Activated CD8-positive, alpha-beta T cell treated with anti-CD3 and anti-CD28 coated beads, Interleukin-2, amount 10 ng/mL, durations not matched to agents 7 days and 5 days (primary cell): ENCODE measurements at places on chromosomes 11 and 22. TPM values are rescaled to one million over a fixed set of nuclear protein-coding genes. Genes with fewer than 3 reads are reported as not detected.

Gene KRTAP5-1
- not detected for total RNA-seq

Gene YPEL4
- 0.13 TPM for total RNA-seq

DNA sequence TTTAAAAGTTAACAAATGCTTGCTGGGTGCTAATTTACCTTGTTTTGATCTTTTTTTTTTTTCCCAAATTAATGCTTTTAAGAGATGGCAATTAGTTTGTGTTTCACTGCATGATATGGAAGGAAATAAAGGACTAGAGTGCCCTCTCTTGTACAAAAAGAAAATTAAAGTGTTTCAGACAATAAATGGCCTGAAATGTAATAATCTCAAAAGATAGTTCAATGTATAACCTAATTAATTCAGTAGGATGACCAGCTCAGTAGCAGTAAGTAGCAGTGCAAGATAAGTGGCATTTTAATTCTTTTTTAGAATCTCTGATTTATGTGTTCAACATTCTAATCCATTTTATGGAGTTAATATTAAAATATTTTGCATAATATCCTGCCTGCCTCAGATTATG lies 39.9 kb upstream of the MYO18B start:
- no peak for DNase-seq

DNA sequence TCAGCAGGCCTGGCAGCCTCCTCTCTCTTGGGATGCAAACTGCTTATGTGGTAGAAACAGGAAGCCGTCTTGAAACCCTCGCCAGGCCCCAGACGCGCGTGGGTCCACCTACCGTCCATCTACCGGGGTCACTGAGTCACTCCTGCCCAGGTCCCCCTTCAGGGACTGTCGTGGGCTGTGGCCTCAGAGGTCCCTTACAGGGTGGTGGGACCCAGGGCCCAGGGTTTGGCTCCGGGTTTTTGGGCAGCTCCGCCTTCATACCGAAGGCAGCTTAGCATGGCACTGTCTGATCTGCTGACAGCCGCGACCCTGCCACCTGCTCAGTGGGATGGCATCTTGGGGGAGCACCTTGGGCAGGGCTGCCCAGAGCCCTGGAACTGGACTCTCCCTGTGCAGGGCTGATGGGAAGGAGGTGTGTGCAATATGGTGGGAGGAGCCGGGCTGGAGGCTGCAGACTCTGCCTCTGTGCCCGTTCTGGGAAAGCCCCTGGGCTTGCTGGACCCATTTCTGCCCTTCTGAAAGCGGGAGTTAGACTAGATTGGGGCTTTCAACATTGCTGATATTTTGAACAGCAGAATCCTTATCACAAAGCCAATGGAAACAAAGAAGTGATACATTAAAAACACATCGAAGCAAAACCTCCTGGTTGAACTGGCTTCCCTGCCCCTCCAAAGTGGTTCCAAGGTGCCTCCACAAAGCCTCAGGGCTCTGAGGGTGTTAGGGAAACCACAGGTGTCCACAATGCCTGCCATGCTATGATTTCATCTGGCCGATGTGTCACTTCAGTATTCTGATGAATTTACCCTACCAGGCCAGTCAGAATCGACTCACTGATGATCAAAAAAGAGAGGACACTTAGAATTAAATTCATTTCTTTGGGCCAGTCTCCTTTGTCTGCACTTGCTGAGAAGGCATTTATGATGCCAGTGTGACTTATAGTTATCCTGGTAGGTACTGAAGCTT lies 316.5 kb downstream of the KIRREL3 start:
- no peak for DNase-seq

DNA sequence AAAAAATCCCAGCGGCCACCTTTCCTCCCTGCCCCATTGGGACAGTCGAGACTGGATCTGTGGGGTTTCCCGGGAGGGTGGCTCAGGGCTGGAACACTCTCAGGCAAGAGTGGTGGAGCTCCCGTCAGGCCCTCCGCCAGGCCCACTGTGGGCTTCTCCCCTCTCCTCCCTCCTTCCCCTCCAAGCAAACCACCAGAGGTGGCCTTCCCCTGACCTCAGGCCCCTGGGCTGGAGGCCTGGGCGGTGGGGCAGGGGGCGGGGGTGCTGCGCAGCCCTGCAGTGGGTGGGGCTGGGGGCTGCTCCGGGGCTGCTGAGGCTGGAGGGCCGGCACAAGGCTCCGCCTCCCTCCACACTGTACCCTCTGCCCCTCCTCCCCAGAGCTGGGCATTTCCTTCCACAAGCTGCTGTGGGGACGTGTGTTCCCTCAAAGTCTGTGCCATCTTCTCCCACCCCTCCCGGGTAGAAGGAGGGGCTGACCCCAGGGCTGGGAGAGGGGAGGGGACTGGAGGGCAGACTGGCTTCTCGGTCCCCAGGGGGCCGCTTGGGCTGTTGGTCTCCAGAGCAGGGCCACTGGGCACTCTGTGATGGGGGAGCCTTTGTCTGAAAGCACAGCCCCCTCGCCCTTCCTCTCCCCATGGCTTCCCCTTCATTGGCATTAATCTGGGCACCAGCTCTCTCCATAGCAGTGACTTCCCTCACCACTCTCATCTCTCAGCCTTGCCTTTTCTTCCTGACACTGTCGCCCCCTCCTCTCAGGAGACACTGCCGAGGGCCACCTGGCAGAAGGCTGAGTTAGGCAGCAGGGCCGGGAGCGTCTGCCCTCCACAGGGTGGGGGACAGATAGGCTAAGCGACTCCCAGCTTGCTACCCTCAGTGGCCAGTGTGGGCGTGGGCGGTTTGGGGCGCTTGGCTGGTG lies 7.1 kb downstream of the RCOR2 start:
- no peak for DNase-seq

DNA sequence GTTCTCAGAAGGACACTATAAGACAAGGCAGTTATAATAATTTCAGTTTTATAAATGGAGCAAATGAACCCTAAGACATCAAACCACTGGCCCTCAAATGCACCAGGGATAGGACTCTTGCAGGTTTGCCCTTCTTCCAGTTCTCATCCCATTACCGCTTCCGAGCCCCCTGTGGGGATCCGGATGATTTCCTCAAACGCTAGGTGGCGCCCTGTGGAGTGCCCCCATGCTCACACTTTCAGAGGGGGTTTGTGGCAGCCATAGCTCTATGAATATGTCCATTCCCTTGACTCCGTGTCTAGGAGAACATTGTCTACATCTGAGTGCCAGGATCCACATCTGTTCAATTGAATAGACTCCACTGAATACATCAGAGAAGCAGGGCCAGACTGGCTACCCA lies 816.3 kb downstream of the NTM start:
- DNase-seq: no peak

DNA sequence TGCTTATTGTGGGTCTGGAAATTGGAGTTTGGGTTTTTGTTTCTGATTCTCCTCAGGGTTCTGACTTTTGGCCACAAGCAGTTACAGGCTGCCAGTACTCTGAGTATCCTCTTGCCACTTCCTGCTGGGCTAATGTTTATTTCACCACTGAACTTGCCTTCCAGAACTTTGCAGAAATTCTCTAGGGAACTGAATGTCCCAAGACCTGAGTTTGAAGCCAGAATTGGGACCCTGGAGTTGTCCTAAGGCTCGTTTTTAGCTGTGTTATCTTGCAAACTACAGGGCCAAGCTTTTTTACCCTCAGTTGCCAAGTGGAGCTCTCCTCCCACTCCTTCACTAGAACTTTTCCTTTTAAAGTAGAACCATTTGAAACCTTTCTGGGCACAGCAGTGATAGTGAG lies 89.9 kb downstream of the FAT3 start:
- no peak for DNase-seq

DNA sequence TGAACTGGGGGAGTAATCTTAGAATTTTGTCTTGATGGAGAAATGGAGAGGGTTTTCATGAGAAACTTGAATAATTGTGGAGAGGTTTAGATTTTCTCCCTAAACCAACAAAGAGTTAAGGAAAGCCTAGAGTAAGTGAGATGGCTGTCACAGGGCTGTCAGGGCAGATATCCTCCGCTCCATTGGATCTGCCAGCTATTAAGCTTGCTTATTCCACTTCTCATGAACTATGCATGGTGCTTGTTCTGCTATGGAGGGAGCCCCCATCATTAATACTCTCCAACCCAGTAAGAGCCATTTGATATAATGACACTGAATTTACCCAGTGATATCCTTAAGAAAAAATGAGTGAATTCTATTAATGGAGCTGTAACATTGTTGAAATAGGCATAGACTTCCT lies 342.8 kb upstream of the MTNR1B start:
- DNase-seq: no peak

DNA sequence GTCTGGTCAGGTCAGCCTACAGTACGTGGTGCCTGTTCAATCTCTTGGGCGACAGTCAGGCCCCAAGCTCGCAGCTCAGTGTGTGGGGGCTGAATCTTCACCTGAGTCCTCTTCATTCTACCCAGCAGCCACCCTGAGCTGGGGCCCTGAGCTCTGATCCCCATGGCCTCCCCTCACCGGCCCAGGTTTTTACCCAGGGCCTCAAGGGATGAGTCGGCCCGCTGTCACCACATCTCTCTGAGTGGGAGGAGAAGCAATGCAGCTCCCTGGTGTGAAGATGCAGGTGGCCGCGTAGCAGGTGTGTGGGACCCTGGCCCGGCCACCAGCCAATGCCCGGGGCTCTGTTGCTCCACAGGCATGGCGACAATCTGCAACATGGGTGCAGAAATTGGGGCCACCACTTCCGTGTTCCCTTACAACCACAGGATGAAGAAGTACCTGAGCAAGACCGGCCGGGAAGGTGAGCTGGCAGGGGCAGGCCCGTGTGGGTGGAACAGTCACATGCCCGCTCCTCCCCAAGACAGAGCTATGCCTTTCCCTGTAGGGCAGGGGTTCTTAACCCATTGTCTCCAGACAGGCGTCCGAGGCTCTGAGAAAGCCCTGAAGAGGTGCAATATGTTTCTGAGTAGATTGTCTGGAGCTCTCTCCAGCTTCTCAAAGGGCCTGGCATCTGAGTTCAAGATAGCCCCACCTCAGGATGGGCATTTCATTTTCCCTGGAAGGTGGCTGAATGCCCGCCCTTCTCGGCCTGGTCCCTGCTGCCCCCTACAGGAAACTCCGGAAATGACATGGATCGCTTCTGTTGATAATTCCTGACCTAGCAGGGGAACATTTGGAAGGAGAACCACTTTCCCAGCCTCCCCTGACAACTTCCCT lies 26.9 kb downstream of the POLR3H start:
- no peak for DNase-seq

- no peak for DNase-seq
Observed at GRCh38 chr11:10051868-10052586, 242.0 kb downstream of the SBF2 start.

GRCh38 chr22:25223269-25223850 lies 3.9 kb downstream of the CRYBB2 start:
- no peak for DNase-seq

DNA sequence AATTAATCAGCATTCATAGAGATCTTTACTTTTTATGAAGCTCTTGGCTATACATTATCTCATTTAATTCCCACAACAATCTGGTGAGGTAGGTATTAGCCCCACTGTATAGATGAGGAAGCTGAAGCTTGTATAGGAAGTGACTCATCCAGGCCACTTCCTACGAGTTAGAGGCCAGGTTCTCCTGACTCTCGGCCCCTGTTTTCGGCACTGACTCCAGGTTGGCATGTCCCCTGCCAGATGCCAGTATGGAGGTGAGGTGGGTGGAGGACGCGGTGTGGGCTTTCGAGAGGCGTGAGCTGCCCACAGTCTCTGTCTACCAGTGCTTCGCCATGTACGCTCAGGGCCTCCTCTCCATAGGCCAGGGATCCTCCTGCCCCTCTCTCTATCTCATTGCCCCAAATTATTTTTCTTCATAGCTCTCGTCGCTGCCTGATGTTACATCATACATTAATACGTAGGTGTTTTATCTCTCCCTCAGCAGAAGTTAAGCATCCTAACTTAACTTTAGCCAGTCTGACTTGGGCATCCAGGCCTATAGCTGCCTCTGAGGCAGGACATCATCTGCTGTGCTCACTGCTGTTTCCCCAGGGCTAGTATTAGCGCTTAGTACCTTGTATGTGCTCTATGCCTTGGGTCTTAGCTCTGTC lies 9.0 kb downstream of the DGAT2 start:
- peak; percentile 31 for DNase-seq
